ENCODE measurements at places on chromosomes 16 and 17.

DNA sequence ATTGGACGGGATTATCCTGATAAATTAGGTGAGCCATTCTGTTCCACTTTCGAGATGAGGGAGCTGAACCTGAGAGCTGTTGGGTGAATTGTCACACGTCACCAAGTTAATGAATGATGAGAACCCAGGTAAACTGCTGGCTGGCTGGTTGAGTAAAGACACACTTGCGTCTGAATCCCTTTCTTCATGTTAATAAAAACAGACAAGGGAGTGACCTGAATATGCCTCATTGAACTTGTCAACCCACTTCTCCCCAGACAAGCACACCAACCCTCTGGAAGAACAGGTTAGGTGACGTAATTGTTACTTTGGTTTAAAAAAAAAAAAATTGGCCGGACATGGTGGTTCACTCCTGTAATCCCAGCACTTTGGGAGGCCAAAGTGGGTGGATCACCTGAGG is 400.9 kb upstream of the CDH5 start:
- no peak for DNase-seq

DNA sequence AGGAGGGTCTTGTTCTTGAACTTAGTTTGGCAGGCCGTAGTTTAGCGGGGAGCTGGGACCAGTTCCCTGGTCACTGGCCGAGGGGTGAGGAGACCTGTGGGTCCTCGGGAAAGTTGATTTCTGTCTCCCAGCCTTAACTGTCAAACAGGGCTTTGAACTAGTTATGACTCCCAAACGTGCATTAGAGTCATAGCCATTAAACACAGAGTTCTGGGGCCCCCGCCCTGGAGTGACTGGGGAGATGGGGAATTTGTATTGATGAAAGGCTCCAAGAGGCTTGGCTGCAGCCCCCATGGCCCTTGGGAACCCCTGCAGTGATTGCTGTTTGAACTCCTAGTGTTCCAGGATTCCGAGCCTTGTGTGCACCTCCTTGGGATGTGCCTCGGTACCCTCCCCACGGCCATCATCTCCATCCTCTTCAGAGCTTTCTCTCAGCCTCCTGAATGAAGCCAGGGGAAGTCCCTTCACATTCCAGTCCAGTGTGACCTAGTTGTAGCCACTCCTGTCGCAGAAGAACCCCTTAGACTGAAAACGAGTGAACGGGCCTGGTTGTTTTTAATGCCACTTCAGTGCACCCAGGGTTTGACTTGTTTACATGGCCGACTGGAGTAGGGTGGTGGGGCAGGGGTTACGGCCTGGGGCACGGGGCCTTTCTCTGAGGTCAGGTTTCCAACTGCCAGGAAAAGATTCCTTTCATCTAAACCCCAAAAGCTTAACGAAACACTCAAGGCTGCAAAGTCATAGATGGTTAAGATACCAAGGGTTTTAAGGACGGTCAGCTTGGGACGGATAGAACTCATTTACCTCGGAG is 1.4 kb downstream of the MPRIP start:
- no peak for DNase-seq

DNA sequence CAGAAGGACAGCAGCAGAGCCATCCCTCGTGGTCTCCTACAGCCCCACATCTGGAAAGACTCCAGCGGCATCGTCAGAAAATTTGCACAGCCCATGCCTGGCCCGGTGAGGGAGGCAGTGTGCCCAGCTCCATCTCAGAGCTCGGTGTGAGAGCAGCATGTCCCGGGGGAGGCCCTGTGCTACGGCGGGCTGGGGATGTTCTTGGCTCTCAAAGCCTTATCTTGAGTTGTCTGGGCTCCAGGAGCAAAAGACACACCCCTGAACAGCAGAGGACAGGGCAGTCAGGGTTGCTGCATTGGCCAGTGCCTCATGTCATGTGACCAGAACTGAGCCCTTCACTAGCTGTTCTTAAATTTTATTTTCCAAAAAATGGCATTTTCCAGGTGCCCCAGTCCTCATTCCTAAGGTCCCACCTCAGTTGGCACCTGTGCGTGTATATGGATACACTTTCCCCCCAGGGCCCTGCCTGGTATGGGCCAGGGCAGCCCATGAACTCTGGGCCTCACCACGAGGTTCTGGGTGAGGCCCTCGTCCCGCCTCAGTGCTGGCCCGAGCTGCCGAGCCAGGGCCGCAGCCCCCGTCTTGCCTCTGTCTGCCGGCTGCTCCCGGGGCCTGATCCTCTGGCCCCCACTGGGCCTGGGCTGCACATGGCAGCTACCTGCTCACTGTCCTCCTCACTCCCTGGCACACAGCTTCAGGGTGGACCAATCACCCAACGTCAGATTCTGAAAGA is 3.0 kb downstream of the NUDT16L1 start:
- DNase-seq, result no peak

GRCh38 chr17:82479602-82480001 is 21.1 kb downstream of the NARF start:
- no peak for DNase-seq

DNA sequence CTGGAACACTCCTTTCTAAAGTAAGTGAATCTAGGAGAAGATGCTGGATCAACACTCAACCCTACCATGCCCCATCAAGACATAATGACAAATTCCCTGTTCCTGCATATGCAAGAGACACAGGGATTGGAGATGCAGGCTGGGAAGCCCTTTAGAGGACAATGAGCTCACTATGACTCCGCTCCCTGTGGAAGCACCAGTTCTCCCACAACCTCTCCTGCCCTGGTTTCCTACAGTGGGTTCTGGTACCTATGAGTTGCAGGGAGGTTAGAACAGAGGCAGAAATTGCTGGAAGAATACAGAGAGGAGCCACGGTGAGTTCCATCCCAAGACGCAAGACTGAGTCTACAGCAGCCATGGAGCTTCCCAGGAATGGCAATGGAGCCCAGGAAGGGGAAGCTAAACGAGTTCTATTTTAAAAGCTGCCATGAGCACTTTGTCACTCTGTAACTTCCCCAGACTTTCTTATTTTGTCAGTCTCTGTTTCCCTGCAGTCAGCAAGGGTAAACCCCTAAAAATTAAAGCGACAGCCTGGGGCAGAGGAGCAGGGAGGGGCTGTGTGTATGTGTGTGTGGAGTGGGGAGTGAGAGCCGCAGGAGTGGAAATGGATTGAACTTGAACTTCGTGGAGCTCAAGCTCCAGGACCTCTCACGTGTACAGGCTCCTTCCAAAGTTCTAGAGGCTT is 42.3 kb upstream of the PIK3R6 start:
- no peak for DNase-seq

GRCh38 chr16:8436931-8437330 is 153.4 kb downstream of the TMEM114 start:
- no peak for DNase-seq

GRCh38 chr17:58870747-58871146 is 115.1 kb downstream of the PPM1E start:
- no peak for DNase-seq

GRCh38 chr17:32445074-32445415 is 735 bp downstream of the PSMD11 start:
- DNase-seq, result peak; percentile 49

DNA sequence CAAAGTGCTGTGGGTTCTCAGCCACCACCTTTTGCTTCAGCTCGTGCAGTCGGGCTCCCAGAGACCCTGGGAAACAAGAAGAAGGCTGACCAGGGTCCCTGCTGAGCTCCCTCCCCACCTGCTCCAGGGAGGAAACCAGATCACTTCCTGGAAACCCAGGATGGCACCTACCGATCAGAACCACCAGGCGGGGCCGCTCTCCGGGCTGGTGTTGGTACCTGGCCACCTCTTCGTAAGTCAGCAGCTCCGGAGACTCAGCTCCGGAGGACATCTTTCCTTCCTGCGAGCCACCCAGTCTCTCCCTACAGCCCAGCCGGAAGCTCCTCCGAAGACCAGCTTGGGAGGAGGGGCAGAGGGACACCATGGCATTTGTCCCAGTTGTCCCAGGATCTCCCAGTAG is 18.9 kb downstream of the MPP3 start:
- no peak for DNase-seq

DNA sequence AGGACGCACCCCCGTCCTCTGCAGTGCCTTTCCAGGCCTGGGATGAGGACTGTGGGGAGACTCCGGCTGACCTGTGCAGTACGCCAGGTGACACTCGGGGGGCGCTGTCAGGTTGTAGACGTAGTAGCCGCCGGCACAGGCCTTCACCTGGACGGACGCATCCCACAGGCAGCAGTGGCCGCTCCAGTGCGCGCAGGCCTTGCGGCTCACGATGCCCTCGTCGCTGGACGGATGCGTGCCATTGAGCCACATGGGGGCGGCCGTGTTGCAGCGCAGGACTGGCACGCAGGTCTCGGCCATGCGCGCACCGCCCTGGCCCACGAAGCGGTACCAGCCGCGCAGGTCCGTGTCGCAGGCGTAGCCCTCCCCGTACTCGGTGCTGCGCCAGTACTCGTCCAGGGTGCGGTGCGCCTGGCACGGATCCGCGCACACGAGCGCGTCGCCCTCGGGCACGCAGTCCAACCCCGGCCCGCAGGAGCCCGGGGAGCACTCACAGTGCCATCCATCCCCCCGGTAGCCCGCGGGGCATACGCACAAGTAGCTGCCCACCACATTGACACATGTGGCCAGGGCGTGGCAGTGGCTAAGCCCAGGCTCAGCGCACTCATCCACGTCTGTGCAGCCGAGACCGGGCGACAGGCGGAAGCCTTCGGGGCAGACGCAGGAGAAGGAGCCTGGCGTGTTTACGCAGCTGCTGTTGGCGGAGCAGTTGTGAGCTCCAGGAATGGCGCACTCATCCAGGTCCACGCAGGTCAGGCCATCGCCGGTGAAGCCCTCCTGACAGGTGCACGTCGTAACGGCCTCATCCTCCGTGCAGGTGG is 3.9 kb downstream of the UMOD start:
- DNase-seq, result no peak

DNA sequence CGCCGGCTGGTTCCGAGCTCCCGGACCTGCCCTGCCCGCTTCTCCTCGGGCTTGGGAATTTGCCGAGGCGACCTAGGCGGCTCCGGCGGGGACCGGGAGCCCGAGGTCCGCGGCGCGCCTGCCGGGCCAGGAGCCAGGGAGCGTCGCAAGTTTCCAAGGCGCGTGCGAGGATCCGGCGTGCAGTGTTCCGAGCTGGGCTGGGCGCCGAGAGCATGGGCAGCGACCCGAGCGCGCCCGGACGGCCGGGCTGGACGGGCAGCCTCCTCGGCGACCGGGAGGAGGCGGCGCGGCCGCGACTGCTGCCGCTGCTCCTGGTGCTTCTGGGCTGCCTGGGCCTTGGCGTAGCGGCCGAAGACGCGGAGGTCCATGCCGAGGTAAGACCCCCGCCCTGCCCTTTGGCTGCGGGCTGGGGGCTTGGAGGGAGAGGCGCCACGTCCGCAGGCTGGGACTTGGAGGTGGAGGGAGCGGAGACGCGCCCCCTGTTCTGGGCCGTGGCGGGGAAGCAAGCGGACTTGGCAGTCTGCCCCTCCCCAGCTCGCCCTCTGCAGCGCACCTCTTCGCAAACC is 668 bp downstream of the MMP15 start:
- no peak for DNase-seq

GRCh38 chr16:28931801-28932225 is at the start of gene CD19:
CD19 (plus strand) TSS chr16:28931971; CDS start chr16:28932001, 30 bp downstream.
- DNase-seq, result no peak

GRCh38 chr17:64335486-64335885 is 55.2 kb downstream of the PECAM1 start:
- no peak for DNase-seq

- DNase-seq, result no peak
Measured at GRCh38 chr16:56349711-56350161, 75.6 kb downstream of the AMFR start.

DNA sequence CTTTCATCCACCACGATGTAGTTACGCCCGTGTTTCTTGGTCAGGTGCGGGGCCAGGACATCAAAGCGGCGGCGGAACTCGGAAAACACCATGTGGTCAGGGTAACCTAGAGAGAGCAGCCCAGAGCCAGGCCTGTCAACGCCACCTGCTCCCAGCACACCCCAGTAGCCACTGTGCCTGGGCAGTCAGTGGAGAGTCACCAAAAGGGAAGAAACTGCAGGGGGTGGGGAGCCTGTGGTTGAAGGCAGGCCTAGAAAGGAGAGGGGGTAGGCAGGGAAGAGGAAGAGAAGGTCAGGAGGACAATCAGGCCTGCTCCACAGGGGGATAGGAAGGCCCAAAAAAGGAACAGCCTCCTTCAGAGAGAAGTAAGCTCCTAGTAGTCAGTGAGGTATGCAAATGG is 64.1 kb downstream of the PIPOX start:
- no peak for DNase-seq

DNA sequence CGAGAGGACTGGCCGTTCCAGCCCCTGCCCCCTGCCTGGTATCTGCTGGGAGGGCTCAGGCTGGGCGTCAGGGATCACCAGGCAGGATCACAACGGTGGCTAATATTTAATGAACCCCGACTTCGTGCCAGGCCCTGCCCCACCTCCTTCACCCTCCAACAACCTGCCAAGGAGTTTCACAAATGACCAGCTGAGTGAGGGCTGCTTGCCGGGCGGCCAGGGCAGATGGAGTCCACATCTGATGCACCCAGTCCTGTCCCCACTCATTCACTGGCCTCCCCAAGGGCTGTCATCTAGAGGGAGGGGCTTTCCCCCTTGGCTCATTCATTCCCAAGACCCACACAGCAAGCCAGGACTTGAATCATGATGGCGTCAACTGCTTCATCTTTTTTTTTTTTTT is 17.5 kb downstream of the UBALD1 start:
- DNase-seq, result no peak

DNA sequence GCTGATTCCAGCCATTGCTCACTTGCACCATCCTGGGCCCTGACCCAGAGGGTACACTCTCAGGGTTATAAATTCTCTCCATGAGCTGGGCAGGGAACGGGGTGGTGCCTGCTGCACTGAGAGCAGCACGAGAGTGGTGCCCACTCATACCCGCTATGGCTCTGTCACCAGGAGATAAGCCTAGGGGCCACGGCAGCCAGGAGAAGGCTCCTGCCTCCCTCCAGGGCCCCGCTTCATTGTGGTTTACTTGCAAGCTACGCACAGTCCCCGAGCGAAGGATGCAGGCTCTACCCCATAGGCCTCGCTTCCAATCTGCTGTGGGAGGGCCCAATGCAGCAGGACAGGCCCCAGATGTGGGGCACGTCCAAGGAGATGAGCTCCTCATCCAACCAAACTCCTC is 48.5 kb downstream of the VAC14 start:
- no peak for DNase-seq

DNA sequence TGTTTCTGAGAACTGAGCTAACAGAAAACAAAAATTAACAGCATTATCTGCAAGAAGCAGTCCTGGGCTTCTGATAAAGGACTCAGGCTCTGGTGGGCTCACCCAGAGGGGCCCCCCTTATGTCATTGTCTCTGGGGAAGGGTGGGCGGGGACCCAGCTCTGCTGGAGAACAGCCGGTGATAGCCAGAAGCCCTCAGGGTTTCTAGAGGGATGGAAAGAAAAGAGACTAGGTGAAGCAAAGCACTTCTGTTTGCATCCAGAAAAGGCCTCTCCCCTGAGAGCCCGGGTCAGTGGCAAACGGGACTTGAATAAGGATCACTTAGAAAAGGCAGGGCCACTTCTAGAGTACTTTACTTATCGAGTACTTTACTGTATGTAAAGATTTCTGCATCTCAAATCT is 7.0 kb upstream of the CDC42EP4 start:
- DNase-seq, result no peak

Measured in caudate nucleus (tissue), 63 donors.